ENCODE measurements at places on chromosomes 6 and 20.

- DNase-seq, result no peak
Measured at GRCh38 chr6:133701633-133702331, 187.1 kb upstream of the TCF21 start.

DNA sequence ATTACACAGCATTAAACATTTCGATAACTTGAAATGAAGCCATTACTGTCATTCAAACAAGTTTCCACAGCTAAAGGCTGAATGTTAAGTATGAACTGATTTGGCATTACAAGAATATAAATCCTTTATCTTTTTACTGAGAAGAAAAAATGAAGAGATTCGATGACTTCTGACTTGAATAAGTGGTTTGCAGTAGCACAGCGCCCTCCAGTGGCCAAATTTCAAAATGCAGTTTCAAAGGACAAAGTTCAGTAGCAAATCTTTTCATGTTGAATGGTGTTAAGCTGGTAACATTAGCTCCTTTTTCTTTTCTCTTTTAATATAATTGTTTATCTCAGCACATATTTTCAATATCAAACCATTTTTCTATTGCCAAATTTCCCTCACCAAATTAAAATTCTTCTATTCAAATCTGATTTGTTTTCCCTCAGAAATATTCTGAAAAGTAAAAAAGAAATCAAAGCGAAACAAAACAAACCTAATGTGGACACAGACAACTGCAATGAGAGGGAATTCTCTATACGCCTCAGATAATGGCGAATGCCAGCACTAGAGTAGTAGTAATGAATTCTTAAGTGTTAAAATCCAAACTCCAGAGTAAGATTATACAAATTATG, 145.7 kb downstream of the BTBD9 start:
- peak; percentile 72 for DNase-seq

DNA sequence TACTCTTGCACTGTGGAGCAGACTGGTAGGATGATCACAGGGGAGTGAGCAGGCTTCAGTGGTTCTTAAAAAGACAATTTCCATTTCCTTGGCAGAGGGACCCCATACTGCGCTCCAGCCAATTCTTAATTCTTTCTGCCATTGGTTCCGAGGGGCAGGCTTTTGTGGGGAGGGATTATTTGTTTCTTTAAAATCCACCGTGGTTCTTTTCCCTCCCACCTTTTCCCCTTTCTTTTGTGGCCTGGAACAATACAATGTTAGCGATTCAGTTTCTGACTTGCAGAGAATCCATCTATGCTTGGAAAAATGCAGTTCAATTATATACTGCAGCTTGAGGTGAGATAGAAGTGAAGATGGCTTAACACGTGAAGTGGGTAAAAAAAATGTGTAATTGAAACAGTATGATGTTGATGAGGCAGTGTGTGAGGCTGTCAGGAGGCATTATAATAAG, 379.0 kb upstream of the FLRT3 start:
- DNase-seq, result no peak

DNA sequence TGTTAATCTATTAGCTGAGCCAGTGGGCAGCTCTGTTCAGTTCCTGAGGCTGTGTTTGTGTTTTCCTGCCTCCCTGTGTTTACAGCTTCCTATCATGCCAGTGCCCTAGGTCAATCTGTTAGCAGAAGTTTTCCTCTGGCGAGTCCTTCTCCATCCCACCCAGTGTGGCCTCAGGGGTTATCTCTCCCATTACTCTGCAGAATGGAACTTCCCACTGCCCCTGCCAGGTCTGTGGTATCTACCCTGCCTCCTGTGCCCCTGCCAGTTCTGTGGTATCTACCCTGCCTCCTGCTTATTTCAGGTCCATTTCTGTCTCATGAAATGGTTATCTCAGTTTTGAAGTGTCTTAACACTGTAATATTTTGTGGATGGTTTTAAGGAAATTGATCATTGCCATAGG, 63.1 kb downstream of the SLX4IP start:
- no peak for DNase-seq

DNA sequence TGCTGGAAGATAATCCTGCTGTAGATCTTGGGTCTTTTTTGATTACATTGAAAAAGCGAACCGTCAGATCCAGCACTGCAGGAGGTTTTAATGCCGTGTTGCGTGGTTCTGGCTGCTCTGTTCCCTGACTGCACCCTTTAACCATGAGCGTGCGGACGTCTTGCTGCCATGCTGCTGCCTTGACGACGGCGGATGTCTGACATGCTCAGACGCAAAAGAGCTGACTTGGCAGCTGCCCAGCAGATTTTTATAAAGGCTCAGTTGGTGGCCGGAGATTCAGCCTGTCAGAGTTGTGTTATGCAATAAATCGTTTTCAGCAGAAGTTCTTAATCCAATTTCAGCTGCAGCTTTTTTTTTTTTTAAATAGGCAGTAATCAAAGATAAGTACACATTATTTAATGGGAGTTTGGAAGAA, 119.4 kb downstream of the JARID2 start:
- no peak for DNase-seq

- no peak for DNase-seq
Measured at GRCh38 chr6:39567091-39567490, 158.1 kb downstream of the KIF6 start.

- DNase-seq, result no peak
Measured at GRCh38 chr6:25685251-25685650, 33.2 kb downstream of the SCGN start.

DNA sequence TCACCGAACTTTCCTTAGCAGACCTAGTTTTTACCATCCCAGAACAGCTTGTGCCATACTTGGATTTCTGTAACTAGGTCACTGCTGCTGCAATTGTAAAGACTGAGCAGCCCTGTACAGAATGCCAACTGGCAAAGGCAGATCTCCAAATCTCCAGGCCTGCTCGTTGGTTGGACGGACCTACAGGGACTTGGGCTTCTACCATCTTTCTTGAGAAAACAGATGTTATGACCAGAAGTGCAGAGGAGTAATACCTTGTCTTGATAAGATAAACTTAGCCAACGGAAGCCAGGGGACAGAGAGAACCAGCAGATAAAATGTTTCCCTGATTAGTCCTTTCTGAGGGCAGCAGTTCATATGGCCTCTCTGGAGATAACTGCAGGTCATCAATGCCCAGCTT, 304.1 kb downstream of the RFPL4B start:
- DNase-seq, result no peak

GRCh38 chr20:47127999-47128398, 228.5 kb downstream of the ZMYND8 start:
- DNase-seq, result no peak

GRCh38 chr6:147131532-147132128, 72.6 kb upstream of the STXBP5 start:
- no peak for DNase-seq

GRCh38 chr6:11614534-11615213, 77.1 kb downstream of the TMEM170B start:
- DNase-seq, result no peak

DNA sequence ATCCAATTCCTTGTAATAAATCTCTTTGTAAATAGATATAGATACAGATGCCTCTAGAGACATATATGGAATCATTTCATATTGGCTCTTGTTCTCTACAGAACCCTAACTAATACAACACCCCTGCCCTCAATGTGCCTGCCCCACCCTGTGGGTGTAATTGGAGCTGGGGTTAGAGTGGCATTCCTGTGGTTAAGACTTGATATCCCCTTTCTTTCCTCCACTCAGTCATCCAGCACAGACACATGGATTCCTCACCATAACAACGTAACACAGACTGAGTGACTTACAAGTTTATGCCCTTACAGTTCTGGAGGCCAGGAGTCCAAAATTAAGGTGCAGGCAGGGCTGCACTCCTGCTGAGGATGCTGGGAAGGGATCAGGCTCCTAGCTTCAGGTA, 42.8 kb downstream of the C6orf118 start:
- DNase-seq, result no peak

- DNase-seq, result no peak
Measured at GRCh38 chr20:34583544-34583943, 25.0 kb downstream of the MAP1LC3A start.

GRCh38 chr20:63517376-63518309, 2.9 kb upstream of the PPDPF start:
- no peak for DNase-seq

GRCh38 chr6:106477790-106478189, 117.3 kb downstream of the CRYBG1 start:
- DNase-seq, result no peak

- DNase-seq, result no peak
Measured at GRCh38 chr6:22764496-22764895, 195.1 kb downstream of the HDGFL1 start.

- no peak for DNase-seq
Measured at GRCh38 chr6:115592025-115592424, 468.7 kb downstream of the FRK start.

GRCh38 chr20:33291830-33292355, 8.9 kb downstream of the BPIFB1 start:
- DNase-seq, result peak; percentile 36

- no peak for DNase-seq
Measured at GRCh38 chr6:11101417-11101816, 7.8 kb downstream of the SMIM13 start.

DNA sequence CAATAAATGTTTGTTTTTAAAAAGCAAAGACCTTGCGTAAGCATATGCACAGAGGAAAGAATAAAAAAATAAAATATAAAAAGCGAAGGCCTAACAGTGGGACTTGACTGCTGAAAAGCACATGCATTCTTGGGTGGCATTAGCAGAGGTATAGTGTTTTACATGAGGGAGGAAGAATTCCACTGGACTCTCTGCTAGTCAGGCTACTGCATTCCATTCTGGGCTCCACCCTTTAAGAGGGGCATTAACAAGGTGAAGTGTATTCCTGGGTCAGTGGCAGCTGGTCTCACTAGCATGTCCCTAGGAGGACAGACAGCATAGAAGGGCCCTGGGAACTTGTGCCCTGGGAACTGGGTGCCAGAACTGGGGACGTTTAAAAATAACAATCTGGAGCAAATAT, 134.1 kb downstream of the SOBP start:
- no peak for DNase-seq

DNA sequence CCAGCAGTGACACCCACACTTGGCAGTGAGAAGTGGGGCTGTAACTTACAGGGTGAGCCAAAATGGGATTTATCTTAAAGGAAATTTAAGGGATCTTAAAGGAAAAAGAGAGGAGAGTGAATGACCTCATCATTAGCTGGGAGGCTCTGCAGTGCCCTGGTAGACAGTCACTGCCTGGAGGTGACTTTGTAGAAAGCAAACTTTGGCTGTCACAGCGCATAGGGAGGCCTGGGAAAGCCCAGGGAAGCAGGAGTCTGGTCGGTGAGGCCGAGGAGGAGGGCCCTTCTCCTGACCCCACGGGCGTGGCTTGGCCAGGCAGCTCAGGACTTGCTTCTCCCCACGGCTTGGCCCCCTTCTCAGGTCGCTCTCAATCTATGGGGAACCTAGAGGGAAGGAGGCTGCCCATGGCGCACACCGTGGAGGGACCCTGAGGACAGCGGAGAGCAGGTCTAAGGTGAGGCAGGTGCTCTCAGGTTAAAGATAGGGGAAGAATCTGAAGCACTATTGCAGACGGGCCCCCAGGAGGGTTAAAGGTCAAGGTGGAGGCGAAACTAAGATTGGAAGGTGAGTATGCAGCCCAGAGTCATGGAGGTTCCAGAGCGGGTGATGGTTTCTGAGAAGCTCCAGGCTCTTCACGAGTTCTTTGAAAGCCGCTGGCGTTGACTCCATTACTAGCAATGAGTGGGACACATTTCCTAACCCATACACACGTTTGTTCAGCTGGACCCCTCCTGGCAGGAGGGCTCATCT, 15.6 kb upstream of the RIPK1 start:
- DNase-seq, result no peak

DNA sequence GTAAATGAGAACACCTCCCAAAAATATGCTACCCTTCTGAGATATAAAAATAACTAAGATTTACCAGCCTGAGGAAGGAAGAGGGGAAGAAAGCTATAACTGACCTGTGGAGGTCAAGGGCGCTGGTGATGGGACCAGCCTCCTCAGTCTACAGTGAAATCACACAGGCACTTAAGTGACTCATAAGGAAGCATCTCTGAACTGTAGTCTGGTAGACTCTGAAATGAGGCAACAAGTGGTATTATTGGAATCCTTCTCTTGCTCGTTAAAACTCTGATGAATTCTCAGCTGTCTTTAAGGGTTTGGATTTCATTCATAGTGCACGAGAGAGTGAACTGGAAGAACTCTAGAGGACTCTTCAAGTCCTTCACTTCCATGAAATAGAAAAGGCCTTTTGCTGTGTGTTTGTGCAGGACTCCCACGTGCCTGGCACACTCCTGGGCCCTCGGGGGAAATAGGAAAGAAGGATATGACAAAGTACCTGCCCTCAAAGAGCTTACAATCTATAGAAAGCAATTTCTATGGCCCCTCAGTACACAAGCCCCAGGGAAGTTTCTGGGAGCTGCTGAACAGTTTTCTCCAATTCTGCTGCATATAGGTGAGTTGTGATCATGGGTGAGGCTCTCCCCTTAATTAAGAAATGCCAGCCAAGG, 231.8 kb upstream of the RREB1 start:
- DNase-seq, result no peak

DNA sequence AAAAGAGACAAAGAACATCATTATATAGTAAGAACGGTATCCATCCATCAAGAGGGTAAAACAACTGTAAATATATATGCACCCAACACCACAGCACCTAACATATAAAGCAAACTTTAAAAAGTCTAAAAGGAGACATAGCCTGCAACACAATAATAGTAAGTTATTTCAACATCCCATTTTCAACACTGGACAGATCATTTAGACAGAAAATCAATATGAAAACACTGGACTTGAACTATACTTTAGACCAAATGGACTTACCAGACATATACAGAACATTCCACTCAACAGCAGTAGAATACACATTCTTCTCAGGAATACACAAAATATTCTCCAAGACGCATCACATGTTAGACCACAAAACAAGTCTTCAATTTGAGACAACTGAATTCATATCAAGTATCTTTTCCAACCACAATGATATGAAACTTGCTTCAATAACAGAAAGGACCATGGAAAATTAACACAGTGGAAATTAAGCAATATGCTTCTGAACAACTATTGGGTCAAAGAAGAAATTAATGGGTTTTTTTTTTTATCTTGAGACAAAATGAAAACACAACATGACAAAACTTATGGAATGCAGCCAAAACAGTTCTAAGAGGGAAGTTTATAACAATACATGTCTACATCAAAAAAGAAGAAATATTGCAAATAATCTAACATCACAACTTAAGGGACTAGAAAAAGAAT, 23.9 kb upstream of the ASF1A start:
- no peak for DNase-seq

GRCh38 chr20:14009208-14009607, 13.9 kb downstream of the MACROD2 start:
- DNase-seq, result no peak

- DNase-seq, result no peak
Measured at GRCh38 chr6:167441715-167442206, 116.9 kb downstream of the TTLL2 start.

Data from stimulated activated CD8-positive, alpha-beta memory T cell treated with anti-CD3 and anti-CD28 coated beads, Interleukin-15, amount 100 ng/mL, for 1 hour (primary cell).